ENCODE measurements at places on chromosomes 3 and 15.

DNA sequence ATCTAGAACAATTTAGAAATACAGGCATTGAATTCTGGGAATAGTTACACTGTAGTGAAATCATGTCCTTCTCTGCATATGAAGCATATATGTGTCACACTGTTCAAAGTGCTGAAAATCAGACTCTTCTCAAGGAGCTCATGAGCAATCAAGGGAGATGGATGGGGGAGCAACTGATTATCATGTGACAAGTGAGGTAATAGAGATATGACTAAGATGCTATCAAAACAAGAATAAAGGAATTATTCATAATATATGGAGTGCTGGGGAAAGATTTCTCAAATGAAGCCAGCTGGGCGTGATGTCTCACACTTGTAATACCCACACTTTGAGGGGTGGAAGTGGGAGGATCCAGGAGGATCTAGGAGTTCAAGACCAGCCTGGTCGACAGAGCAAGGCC lies 74.9 kb upstream of the CHRNB4 start:
- no peak for DNase-seq

- DNase-seq = no peak
Measured at GRCh38 chr15:79412429-79412828, 19.7 kb upstream of the MINAR1 start.

GRCh38 chr3:24018784-24019570 lies 73.9 kb downstream of the NR1D2 start:
- DNase-seq = no peak

DNA sequence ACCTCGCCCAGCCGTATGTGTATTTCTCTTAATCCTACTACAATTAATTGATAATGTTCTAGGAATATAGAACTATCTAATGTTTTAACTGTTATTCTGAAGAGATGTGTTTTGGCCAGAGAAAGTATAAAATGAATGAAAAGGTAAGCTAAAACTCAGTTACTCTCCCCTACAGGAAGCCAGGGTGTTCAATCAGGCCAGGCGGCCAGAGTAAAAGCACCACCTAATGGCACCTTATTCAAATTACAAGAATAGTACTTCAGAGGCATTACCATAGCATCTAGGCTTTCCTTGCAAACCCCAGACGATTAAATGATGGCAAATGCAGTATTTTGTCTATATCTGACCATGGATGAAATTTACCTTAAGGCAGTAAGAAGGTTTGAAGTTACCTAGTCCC lies 10.4 kb downstream of the SLC12A8 start:
- no peak for DNase-seq

DNA sequence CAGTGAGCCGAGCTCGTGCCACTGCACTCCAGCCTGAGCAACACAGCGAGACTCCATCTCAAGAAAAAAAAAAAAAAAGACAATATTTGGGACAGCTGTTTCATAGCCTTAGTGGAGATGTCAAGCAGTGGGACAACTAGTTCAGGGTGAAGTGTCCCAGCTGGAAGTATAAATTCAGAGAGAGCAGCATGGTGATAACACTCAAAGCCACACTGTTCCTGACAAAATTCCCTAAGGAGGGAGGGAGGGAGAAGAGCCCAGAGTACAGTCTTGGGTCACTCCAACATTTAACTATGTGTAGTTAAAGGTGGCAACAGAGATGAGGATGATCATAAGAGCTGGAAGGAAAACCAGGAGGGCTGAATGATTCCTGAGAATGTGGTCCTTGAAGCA lies 21.1 kb upstream of the IP6K2 start:
- no peak for DNase-seq

- DNase-seq = no peak
Measured at GRCh38 chr3:169354774-169355501, 308.6 kb downstream of the MECOM start.

DNA sequence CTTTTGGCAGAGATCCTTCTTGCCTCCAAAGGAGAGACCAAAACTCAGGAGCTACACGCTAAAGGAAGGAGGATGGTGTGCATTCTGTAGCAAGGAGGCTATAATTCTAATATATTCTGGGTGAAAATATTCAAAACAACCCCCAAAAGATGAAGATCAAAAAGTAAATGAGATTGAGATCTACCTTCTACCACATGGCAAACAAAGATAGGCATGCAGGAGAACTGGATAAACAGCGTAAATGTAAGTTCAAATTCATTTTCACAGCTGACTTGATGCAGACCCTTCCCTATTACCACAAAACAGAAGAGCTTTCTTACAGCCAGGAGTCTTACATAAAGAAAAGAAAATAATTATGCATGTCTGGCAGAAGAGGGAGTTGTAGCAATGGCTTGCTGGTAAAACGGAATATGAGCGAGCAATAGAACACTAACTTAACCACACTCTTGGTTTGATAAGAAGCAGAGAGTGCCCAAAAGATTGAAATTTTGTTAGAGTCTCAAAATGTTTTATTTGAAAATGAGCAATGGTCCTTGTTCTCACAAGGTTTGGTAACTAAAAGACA lies 272.7 kb downstream of the MECOM start:
- DNase-seq = no peak

GRCh38 chr15:101145362-101145761 lies 106.5 kb downstream of the CHSY1 start:
- no peak for DNase-seq

Data from fibroblast of the conjunctiva (primary cell).